ENCODE measurements at places on chromosomes 3 and 15.

GRCh38 chr3:172522871-172523818 lies at the start of gene TNFSF10:
Gene TNFSF10 (minus strand): TSS chr3:172523430. CDS start chr3:172523384, 46 bp downstream.
- no peak for DNase-seq

DNA sequence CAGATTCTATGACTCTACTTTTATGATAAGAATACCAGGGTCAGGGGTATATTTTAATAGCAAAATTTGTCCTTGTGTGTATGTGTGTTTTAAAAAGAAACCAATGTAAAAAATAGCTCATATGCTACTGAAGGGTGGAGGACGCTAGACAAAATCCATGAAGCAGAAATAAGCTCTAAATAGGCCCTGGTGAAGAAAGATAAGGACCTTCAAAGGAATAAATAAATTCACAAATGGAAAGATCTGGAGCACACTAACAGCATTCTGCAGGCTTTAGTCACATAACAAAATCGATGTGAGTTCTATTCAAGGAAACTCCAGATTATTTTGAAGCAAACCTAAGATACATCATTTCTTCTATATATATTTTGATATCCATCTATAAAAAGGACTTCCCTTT lies 27.2 kb upstream of the ATP11B start:
- no peak for DNase-seq

- peak; percentile 39 for DNase-seq
Measured at GRCh38 chr15:71333839-71334238, 218.6 kb downstream of the THSD4 start.

DNA sequence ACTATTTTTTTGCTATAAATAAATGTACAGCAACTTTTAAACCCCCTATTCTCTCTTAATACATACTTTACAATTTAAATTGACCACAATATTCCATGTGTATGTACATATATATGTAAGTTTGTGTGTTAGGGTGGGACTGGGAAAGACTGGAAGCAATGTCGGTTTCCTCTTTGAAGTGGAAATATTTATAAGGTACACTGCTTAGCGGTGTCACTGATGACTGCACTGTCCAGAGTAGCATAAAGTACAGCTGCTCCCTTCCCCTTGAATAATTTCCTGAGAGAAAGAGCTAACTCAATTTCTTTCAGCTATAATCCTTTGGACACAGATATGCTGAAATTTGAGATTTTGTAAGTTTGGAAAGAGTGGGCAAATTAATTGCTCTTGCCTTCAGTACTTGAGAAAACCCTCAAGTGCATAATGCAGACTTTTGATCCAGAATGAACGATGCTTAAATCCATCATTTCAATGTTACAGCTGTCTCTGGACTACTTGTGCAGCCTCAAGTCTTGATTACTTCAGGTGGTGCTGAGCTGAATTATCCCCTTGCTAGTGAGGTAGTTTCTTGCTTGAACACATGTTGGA lies 267.0 kb upstream of the CFAP20DC start:
- no peak for DNase-seq

GRCh38 chr3:128070898-128071591 lies 18.8 kb downstream of the SEC61A1 start:
- DNase-seq: no peak

- DNase-seq: no peak
Measured at GRCh38 chr15:56608993-56609392, 124.3 kb downstream of the ZNF280D start.

DNA sequence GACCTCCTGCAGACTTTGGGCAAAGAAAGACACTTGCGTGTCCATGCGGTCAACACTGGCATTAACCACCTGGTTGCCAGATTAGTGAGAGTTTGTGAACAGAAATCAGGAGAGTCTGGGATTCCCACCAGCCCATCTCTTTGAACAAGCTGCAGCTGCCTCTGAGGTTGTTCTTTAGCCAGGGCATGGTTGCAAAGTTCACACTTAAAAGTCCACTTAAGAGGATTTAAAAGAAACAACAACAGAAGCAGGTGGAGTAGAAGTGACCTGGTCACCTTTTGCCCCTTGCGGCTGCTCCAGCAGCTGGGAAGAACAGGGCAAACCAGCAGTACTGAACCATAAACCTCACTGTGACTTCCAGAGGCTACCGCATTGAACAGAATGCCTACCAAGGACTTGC lies 97.3 kb downstream of the FOXB1 start:
- DNase-seq: no peak

DNA sequence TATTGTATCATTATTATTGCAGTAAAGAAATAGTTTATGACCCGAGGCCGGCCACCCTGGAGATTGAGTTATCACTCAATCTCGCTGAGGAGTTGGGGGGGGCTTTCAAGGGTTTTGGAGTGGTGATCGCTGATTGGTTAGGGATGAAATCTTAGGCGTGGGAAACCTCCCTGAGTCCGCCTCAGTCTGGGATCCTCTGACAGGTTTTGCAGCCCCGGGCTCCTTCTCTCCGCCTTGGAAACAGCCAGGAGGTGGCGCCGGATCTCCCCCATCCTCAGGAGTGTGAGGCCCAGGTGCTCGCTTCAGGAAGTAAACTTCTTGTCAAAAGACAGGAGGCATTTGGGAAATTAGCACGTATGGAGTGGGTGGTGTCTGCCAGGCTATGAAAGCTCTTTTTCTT lies 41.1 kb upstream of the SEC61A1 start:
- DNase-seq: no peak

DNA sequence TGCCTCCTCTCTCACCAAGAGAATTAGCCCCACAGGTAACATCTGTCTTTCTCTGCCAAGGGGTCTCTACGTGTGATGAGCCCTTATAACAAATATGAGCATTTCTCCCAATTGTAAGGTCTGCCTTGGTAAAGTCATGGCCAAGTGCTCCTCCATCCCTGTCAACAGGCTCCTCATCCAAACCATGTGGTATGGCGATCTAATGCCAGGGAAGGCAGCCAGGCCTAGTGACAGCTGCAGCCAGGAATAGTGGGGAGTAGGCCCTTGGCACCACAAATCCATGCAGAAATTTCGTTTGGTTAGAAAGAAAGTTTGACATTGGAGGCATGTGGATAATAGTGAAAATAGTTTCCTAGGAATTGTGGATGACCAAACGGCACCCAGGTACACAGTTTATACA lies 4.7 kb upstream of the LRTM1 start:
- DNase-seq: no peak

DNA sequence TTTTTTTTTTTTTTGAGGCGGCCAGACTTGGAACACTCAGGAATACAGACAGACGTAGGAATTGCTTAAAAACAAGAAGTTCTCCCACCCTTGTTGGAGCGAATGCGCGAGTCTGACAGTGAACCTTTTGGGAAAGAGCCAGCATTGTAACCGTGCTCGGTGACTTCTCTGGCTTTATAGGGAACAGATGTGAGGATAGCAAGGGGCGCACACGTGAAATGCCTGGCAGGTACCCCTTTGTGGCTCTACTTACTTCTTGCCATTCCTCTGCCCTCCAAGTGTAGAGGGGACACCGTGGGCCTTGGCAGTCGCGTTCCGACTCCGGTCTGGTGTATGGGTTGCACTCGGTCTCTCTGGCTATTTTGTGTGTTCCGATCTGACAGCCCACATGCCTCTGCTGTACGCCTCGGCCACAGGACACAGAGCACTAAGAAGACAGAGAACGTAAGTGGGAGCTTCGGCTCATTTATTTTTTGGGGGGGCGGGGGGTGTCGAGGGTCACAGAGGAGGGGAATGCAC lies 126.4 kb downstream of the ADAMTS9 start:
- DNase-seq: no peak

Measured in fibroblast of skin of left biceps (primary cell).